WERI-Rb-1 (cell line): ENCODE measurements at places on chromosomes 3 and 15.
A peak's percentile ranks its signal among the peaks of the same experiment; 100 is the strongest.

GRCh38 chr15:88497109-88497765 is 29.7 kb downstream of the MRPS11 start:
- no peak for DNase-seq

GRCh38 chr3:185351396-185351795 is 11.5 kb upstream of the MAP3K13 start:
- no peak for DNase-seq

- DNase-seq = no peak
Measured at GRCh38 chr3:78506581-78507195, 1261.1 kb downstream of the ROBO1 start.

DNA sequence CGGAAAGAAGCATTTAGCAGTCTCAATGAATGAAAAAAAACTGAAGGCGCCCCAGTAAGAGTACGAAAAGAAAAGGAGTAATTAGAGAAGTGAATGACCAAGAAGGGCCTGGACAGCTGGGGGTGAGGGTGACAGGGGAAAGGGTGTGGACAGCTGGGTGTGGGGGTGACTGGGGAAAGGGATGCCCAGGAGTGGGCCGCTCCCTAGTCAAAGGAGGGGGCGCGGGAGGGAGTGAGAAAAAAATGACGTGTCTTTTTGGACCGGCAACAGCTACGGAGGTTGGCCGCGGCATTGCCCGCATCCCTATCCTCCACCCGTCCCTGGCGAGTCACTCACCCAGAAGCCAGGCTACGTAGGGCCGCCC is 274 bp upstream of the ZCWPW2 start:
- no peak for DNase-seq

DNA sequence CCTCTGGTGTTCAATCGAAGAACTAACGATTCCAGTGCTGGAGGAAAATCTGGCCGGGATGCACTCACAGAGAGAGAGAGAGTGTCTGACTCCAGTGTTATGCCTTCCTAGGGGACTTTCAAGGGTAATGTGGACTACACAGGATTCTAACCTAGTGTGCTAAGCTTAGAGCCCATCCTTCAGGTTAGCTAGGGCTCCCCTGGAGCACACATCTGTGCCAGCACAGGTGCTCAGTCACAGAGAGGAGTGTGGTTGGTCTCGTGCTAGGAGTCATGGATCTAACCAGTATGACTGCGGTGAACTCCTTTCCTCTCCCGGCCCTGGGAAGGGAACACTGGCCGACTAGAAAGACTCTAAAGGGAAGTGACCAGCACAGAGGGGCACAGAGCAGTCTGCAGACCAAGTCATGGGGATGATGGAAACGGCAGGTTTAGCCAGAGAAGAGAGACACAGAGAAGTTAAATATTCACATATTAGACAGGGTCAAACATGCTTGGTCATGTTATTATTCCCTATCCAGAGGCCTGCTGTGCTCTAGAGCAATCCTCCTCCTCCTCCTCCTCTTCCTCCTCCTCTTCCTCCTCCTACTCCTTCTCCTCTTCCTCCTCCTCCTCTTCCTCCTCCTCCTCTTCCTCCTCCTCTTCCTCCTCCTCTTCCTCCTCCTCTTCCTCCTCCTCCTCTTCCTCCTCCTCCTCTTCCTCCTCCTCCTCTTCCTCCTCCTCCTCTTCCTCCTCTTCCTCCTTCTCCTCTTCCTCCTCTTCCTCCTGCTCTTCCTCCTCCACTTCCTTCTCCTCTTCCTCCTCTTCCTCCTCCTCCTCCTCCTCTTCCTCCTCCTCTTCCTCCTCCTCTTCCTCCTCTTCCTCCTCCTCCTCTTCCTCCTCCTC is 280.3 kb downstream of the XXYLT1 start:
- DNase-seq = no peak

GRCh38 chr15:51706291-51706690 is 25.0 kb downstream of the SCG3 start:
- DNase-seq = no peak

DNA sequence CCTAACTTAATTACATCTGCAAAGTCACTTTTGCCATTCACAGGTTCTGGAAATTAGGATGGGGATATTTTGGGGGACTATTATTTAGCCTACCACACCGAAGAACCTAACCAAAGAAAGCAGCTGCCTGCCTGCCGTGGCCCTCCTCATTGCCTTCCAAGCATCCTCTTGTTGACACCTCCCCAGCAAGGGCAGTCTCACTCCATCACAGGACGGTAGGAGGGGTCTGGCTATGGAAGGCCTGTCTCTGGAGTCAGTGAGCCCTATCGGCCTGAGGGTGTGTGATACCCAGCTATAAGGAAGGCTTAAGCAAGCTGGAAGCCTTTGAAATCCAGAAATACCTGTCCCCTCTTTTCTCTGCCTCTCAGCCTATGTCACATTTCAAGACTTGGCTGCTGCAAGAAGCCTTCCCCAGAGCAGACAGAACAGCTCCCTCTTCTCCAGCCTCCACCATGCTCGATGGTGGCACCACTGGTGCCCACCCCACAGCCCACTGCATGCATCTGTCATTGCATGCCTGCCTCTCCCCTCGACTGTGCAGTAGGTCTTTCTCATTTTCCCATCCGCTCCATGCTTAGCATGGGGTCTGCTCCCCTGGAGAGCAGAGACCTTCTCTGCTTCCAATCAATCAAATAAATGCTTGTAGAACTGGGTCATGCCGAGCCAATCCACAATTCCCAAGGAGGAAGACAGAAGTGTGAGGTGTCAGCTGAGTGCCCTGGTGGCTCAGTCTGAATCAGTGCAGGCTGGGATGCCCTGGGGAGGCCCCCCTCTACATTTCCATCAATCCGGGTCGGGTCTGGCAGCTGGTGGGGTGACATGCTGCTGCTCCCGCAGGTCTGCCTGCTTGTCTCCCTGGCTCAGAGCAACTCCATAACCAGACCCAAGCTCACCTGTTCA is 23.9 kb upstream of the LOXL1 start:
- no peak for DNase-seq

- DNase-seq = no peak
Measured at GRCh38 chr3:13348661-13349396, 71.3 kb downstream of the NUP210 start.

DNA sequence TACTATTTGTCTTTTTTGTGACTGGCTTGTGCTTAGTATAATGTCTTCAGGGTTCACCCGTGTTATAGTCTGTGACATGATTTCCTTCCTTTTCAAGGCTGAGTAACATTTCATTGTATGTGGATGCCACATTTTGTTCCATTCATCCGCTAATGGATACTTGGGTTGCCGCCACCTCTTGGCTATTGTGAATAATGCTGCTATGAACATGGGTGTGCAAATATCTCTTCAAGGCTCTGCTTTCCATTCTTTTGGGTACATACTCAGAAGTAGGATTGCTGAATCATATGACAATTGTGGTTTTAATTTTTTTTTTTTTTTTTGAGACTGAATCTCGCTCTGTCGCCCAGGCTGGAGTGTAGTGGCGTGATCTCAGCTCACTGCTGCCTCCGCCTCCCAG is 15.4 kb downstream of the CRTC3 start:
- DNase-seq = no peak

- DNase-seq = no peak
Measured at GRCh38 chr15:100180921-100181320, 160.9 kb downstream of the ADAMTS17 start.

DNA sequence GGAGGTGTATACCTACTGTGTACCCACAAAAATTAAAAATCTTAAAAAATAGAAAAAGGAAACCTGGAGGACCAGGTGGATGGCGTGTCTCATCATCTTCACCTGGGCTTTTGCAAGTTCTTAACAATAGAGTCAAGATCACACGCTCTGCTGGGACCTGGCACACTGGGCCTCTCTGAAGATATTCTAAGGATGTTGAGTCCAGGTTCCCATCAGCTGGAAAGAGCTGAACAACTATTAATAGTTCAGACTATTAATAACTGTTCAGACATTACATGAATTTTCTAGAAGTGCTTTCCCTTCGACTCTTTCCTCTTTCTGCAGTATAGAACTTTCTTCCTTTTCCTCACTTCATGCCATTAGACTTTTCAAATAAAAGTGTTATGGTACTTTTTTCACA is 320.2 kb upstream of the IL12A start:
- DNase-seq = no peak

GRCh38 chr3:42733501-42734262 is 31.1 kb upstream of the HHATL start:
- DNase-seq = no peak

DNA sequence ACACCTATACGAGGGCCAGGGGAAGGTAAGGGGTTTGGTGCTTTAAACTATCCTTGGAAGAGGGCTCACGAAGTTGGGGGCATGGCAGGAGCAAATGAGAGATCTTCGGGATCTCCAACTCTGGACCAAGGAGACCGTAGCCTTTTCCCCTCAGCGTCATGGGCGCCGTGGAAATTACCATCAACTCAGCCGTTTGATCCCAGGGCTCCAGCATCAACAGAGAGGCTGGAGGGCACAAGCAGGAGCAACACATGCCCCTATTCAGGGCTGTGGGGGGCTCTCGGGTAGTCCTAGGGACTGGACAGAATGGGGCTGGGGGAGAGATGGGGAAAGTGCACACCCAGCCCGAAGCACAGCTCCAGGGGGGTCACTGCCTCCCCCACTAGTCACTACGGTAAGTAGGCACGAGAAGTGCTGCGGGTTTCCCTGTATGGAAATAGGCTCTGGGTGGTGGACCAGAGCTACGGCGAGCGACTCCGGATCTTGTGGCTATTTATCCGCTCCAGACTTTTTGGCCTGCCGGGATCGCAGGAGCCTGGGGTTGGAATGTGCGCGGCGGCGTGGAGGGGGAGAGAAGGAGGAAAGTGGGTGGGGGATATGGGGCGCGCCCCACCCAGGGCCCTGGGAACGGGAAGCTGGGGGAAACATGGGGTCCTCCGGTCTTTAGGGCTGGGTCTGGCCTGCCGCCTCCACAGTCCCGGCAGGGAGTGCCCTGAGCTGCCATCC is 539 bp upstream of the LAMB2 start:
- DNase-seq = peak; percentile 88

DNA sequence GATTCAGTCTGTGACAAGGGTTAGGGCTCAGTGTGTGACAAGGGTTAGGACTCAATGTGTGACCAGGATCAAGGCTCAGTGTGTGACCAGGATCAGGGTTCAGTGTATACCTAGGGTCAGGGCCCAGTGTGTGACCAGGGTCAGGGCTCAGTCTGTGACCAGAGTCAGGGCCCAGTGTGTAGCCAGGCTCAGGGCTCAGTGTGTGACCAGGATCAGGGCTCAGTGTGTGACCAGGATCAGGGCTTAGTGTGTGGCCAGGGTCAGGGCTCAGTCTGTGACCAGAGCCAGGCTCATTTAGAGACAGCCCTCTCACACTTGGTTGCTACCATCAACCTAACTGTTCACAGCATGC is 24.2 kb downstream of the LOXL1 start:
- no peak for DNase-seq
